ENCODE measurements at places on chromosomes 1 and 21. TPM values are rescaled to one million over a fixed set of nuclear protein-coding genes. Genes with fewer than 3 reads are reported as not detected.

DNA sequence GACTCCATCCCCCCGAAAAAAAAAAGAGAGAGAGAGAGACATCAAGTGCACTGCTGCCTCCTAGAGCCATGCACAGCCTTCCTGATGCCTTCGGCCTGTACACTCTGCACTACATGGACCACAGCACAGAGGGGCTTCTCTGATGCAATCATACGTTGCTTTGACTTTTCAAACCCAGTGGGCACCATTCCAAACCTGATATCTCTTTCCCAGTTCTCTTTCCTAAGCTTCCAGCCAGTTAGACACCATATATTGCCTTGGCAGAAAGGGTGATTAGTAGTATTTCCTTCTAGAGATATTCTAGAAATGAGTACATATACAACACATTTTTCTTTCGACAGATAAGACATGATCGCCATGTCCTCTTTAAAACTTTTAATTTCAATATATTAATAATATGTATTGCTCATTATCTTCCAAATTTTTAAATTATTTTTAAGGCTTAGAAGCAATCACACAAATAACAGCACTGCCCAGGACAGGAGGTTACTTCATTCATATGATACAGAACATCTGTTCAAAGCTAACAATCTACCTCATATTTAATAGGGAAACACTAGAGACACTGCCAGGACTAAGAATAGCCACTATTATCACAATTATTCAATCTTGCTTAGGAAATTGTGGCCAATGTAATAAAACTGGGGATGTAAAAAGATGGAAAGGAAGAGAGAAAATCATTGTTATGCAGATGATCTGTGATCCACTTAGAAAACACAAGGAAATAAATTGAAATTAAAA, 9.9 kb downstream of the CLCA1 start:
- DNase-seq, result no peak

- peak; percentile 27 for DNase-seq
These were observed 565 bp downstream of the WLS start for GRCh38 chr1:68231627-68232288.

DNA sequence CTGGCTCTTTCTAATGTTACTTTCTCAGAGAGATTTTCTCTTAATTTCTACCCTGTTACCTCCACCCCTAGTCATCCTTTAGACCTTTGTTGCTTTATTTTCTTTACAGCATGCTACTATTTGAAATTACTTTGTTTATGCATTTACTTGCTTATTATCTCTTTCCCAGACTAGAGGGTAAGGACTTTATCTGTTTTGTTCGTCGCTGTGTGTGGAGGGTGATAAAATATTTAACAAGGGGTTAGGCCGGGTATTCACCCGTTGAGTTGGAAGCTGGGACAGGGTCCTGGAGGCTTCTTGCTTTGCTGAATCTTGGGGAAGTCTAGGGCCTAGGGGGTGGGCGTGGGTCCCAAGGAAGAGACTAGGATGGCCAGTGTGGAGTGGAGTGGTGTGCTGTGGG, 43.6 kb downstream of the CDC14A start:
- no peak for DNase-seq

The AADACL4 gene
- total RNA-seq, result not detected

Measured in hematopoietic multipotent progenitor cell (in vitro differentiated cells).